ENCODE measurements at places on chromosomes 1 and 21.

GRCh38 chr1:236916131-236916800 is 88.0 kb downstream of the MT1HL1 start:
- DNase-seq, result no peak

GRCh38 chr1:198373376-198373775 is 167.1 kb downstream of the ATP6V1G3 start:
- peak; percentile 17 for DNase-seq

- no peak for DNase-seq
Measured at GRCh38 chr1:84291882-84292655, 9.4 kb upstream of the SAMD13 start.

DNA sequence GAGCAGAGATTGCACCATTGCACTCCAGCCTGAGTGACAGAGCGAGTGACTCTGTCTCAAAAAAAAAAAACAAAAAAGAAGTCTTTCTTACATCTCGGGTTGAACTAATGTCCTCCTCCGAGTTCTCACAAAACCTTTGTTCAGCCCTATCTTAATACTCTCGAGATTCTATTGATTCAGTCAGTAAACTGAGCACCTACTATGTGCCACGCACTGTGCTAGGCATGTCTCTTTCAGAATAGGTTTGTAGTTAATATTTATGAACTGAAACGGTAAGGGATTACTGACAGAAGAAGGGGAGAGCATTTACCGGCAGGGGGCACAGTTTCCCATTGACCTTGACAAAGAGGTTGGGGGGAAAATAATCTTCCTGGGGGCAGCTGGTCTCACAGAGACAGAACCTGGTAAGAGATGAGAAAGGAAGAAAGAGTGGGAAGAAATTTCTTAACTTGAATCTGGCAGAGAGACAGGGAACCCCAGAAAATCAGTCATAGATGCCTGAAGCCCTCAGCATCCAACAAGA is 3.4 kb downstream of the PIAS3 start:
- no peak for DNase-seq

- DNase-seq, result no peak
Measured at GRCh38 chr1:14636897-14637632, 38.6 kb downstream of the KAZN start.

GRCh38 chr1:207034208-207034607 is 1.7 kb upstream of the C1orf116 start:
- no peak for DNase-seq

GRCh38 chr1:190452272-190452848 is 25.3 kb downstream of the BRINP3 start:
- no peak for DNase-seq

- DNase-seq, result no peak
Measured at GRCh38 chr21:23699402-23699801, 1907.9 kb downstream of the MRPL39 start.

- no peak for DNase-seq
Measured at GRCh38 chr21:16536140-16536539, 806.4 kb downstream of the USP25 start.

DNA sequence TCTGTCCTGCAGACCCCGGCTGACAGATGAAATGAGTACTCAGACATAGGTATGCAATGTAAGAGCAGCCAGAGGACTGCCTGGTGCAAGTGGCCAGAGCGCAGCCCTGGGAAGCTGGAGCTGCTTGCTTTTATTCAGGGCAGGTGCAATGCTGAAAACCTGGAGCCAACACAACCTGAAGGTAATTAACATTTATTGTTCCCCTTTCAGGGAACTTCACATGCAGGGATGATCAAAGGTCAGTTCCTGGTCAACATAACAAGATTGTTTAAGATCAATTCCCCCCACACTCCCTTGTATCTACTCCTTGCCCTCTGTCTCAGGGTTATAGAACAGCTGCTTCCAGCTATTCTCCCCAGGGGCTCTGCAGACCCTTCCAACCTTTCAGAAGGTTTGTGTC is 48.7 kb upstream of the PRELP start:
- DNase-seq, result no peak

DNA sequence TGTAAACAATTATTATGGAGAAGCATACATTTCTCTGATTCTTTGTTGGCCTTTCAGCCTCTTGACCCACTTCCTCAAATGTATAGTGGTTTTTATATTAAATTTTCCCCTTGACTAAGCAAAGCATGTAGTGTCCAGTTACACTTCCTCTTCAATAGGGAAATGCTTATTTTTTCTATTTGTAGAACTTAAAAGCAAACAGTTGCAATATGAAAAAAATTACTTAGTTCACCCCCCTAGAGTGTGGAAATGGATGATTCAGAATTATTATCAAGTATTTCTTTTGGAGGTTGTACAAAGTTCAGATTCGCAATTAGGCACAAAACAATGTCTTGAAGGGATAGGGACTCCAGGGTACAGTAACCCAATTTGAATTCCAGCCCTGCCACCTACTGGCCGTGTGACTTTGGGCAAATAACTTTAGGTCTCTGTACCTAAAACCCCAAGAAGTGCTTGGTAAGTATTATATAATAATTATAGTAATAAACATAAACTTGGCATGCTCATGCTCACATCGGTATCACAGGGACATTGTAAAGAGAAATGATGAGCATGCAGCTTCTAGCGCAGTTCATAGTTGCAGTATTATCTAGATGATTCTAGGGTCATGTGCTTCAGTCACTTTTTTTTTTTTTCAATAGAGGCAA is 28.6 kb upstream of the IFNGR2 start:
- peak; percentile 48 for DNase-seq

- DNase-seq, result peak; percentile 72
Measured at GRCh38 chr1:152185544-152186391, 26.7 kb upstream of the RPTN start.

DNA sequence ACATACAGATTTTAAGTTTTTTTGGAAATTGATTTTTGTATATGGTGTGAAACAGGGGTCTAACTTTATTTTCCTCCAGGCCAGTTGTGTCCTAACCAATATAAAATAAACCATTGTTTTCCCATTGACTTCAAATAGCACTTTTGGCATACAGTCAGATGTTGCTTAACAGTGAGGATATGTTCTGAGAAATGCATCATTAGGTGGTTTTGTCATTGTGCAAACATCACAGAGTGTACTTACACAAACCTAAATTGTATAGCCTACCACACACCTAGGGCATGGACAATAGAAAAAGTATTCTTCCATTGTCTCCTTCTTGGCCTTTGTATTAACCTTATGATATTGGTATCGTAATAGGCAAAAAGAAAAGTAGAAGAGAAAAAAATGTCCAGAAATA is 37.4 kb upstream of the DISP1 start:
- DNase-seq, result no peak

GRCh38 chr1:164440232-164440631 is 118.8 kb upstream of the PBX1 start:
- DNase-seq, result peak; percentile 72

DNA sequence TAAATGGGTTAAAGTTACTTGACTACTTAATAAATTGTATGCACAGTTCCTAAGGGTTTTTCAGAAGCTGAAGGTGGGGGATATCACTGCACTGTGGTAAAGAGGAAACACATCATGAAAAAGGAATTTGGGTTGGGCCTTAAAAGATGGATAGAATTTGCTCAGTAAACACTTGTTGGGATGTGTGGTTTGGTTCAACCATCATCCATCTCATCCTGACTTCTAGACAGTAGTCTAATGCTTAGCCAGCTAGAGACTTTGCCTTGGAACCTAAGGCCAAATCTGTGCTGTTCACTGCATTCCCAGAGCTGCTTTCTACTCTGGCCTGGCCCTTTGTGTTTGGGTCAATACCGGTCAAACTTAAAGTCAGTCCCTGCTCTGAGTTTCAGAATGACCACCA is 30.6 kb downstream of the LY9 start:
- DNase-seq, result no peak

DNA sequence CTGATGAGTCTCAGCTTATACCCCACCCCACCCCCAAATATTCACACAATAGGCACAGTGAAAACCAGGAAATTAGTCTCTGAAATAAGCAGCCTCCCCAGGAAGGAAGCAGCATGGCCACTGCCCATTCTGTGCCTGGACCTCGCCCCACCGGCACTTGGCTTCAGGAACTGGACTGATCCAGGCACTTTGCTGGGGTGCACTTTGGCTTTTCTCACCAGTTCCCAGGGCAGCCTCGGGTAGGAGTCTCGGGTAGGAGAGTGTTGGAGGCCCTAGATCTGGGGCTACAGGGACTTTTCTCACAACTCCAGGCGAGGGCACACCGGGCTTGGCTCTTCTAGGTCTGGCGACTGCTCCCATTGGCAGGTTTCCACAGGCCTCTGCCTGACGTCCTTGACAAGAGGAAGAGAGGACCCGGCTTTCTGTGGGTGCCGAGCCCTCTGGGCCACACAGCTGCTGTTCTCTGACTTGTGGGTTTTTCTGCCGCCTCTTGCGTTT is 18.7 kb downstream of the ADARB1 start:
- DNase-seq, result no peak

DNA sequence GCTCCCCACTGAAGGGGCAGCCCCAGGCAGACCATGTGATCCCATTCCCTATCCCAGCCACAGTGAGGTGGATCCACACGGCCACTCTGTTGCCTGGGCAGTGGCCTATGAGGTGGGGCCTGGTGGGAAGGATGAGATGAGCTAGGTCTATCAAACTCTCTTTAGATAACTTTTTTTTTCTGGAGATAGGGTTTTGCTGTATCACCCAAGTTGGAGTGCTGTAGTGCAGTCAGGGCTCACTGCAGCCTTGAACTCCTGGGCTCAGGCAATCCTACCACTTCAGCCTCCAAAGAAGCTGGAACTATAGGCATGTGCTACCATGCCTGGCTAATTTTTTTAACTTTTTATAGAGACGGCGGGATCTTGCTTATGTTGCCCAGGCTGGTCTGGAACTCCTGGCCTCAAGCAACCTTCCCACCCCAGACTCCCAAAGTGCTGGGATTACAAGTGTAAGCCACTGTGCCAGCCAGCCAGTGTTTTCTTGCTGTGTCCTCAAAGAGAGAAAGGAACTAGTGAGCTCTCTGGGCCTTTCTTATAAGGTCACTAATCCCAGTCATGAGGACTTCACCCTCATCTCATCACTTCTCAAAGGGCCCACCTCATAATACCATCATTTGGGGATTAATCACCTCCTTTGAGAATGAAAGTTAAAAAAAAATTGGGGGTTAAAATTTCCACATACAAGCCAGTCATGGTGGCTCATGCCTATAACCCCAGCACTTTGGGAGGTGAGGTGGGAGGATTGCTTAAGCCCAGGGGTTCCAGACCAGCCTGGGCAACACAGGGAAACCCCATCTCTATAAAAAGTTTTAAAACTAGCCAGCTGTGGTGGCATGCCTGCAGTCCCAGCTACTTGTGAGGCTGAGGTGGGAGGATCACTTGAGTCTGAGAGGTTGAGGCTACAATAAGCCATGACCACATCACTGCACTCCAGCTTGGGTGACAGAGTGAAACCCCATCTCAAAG is 36.6 kb downstream of the H3-3A start:
- no peak for DNase-seq

DNA sequence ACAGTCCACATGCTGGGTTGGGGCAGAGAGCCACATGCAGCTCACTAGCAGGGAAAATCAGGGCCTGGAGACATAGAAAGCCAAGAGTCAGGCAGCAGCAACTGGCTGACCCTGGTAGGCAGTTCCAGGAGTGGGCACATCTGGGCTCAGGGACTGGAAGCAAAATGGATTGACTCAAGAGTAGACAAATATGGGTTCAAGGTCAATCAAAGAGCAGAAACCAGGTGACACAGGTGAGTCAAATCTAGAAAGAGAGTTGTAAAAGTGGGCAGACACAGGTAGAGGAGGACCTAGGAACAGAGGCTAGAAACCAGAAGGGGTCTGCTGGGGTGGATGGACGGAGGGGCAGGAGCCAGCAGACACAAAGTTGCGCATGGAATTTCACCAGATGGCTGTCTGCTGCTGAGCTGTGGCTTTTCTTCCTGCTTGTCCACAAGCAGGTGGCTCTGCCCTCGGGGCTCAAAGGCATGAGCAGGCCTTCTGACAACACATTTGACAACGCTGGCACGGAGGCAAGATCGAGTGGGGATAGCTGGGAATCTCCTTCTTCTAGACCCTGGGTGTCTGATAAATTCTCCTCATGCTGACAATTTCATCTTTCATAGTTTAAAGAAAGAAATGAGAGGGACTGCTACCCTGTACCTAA is 40.8 kb upstream of the IGSF3 start:
- no peak for DNase-seq

- no peak for DNase-seq
Measured at GRCh38 chr1:160761046-160761445, 22.0 kb downstream of the SLAMF7 start.

DNA sequence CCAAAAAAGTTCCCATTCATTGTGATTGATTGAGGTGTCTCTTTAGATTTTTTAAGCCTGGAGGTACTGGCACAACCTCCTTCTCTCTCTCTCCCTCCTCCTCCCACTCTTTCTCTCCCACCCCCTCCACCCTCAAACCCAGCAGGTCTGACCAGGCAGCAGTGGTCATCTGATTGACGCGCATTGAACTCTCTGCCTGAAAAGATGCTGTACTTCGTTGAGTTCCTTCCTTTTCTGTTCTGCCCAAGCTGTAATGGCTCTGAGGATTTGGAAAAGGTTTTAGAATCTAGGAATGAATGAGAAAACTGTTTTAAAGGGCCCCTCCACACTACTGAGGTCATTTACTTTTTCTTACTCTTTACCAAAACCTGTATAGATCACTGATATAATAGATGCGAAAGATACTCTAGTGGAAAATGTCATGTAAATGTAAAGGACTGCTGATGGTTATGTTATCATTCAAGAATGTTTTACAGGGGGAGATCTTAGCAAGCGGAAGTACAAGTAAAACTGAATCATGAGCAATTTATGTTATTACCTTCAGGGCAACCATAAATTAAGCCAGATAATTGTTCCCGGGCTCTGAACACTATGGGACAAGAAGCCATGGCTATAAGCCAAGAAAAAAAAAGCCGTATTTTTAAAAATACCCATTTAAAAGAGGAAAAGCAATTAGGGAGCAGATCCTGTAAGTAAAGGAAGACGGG is 25.2 kb upstream of the DYRK1A start:
- DNase-seq, result no peak

DNA sequence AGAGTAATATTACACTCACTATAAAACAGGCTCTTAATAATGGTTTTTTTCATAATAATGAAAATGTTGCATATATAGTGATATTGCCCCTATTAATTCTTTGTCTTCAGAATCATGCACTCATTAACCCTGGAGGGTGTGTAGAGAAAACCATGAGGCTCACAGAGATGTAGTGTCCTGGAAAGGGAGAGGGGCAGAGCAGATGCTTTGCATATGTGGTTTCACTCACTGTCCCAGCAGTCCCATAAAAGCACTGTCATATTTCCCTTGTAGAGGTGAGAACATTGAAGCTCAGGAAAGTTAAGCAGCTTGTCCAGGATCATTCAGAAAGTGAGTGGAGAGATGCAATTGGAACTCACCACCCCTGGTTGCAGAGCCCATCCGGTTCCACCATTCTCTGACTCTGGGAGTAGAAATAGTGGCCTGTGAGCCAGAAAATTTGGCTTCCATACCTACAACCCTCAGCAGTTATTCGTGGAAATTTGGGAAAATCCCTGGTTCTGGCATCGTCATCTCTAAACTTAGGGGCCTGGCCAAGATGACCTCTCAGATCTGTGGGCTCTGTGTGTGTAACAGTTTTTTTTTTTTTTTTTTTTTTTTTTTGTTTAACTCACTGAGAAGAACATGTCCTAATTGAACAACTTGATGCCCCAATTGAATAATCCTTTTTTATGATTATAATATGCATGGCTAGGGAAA is 86.4 kb downstream of the RGL1 start:
- no peak for DNase-seq

Measured in mesendoderm (in vitro differentiated cells).